Omental fat pad (tissue), 4 donors: ENCODE measurements at places on chromosomes 4 and X.

GRCh38 chr4:138241281-138242075 lies 671 bp downstream of the SLC7A11 start:
- DNase-seq: no peak

DNA sequence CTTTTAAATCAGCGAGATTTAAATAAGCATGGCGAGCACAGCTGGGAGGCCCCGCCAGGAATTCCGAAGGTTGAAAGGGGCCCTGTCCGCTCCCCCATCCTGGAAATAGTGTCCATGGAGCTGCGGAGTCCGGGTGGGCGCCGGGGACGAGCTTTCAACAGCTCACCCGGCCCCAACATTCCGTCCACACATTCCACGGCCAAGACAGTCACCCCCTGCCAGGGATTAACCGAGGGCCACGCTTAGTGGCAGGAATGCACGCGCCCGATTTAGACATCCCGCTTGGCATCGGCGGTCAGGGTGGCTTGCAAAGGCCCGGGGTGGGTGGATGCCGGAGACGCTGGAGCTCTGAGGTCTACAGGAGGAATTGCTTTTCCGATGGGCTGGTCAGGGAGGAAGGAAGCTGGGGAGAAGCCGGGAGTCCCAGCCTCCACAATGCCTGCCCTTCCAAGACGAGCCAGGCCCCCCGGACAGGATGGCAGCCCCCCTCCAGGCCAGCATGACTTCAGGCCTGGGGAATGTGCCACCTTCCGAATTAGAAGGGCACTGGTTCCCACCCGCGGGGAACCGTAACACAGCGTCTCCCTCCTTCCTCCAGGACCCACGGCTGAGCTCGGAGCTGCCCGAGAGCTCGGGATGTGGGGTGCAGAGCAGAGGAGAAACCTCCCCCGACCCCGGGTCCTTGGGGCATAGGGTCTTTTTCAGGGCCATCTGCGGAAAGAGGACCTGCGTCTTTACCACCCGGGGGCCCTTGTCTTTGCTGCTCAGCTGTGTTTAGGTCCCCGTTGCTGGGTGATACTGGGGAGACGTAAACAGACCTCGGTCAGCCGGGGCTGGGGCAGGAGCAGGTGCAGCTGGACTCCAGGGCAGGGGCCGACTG lies 26.9 kb upstream of the PPP2R3B start:
- no peak for DNase-seq

DNA sequence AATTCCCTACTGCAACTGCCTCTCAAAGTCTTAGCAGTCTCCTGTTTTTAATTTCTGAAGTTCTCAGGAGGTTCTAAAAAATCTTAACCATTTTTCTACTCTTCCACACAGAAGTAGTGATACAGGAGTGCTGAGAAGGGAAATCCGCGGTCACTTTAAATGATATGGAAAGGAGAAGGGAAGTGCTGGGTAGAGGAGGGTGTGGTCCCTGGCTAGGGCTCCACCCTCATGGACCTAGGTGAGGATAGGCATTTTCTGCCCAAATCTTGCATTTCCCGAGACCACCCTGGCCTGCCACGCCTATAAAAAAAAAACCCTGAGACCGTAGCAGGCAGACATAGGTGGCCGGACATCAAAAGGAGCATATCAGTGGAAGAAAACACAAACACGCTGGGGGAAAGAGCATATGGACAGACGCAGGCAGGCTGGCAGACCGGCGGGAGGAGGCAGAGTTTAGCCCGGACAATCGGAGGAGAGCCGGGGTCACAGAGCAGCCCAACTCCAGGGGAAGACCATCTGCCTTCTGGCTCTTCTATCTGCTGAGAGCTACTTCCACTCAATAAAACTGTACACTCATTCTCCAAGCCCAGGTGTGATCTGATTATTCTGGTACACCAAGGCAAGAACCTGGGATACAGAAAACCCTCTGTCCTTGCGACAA lies 85.7 kb downstream of the POU3F4 start:
- DNase-seq: no peak

- DNase-seq: no peak
Observed at GRCh38 chrX:39750256-39750790, 347.4 kb downstream of the BCOR start.

GRCh38 chrX:78769946-78770345 lies 22.4 kb downstream of the LPAR4 start:
- DNase-seq: no peak

GRCh38 chrX:119252716-119253115 lies 16.6 kb downstream of the PGRMC1 start:
- no peak for DNase-seq

DNA sequence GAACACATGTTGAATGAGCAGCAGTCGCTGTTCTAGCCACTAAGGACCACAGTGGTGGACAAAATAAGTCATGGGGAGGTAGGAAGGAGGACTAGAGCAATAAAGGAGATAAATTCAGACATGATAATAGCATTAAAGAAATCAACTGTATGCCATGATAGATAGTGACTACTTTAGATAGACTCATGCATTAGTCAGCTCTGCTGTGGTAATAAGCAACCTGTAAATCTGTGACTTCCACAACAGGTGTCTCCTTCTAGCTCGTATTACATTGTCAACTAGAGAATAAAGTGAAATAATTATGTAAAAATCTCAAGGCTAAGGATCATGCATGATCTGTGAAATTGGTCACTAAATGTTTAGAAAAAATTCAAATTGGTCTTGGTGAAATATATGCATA lies 77.9 kb downstream of the WWC2 start:
- DNase-seq: no peak

GRCh38 chrX:1385253-1386223 lies 6.4 kb downstream of the SLC25A6 start:
- no peak for DNase-seq

DNA sequence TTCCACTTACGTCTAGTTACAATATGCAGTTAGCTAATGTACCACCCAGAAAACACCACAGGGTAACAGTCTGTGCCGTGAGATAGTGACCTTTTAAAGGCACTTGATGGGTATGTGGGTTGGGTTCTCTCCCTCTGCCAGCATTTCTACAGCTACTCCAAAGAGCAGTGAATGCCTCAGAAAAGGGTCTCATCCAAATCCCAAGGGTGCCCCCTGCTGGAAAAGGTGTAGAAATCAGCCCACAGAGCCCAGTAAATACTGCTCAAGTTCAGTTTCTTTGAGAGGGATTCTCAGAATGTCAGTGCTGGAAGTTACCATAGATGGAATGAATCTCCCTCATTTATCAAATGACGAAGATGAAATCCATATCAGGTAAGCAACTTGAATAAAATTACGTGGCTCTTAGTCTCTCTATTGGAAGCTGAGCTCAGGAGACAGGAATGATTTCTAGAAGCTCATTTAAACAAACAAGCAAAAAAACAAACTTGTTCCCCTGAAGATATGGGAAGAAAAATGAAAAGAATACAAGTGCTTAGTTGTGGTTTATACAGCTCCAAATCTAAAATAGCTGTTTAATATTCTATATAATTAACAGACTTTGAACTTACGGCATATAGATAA lies 9.5 kb downstream of the RNF175 start:
- no peak for DNase-seq

DNA sequence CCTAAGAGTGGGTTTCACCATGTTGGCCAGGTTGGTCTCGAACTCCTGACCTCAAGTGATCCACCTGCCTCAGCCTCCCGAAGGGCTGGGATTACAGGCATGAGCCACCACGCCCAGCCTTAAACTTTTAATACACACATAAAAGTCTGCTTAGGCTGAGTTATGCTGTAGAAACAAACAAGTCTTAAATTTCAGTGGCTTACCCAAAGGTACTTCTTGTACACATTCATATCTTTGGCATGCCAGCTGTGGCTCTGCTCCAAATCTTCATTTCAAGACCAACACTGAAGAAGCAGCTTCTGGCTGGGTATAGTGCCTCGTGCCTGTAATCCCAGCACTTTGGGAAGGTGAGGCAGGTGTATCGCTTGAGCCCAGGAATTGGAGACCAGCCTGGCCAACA lies 80.3 kb downstream of the PPEF2 start:
- DNase-seq: no peak

- no peak for DNase-seq
Observed at GRCh38 chr4:141352331-141352730, 131.6 kb downstream of the ZNF330 start.

- DNase-seq: no peak
Observed at GRCh38 chr4:189787216-189788031, 153.2 kb upstream of the FRG1 start.

GRCh38 chr4:8086783-8087445 lies 71.7 kb downstream of the ABLIM2 start:
- no peak for DNase-seq

DNA sequence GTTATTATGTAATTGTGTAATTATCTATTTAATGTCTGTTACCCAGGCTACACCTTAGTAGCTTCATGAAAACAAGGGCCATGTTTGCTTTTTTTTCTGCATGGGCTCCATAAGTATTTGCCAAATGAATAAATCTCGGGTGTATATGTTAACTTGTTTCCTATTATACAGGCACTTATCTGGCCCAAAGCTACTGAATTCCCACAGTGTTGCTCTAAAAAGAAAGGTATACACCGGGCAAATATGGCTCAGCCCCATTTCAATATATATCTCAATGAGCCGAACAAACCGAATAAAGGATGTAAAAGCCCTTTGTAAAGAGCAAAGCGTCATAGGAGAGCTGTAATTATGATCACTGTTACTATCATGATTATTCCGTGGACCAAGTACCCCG lies 767 bp downstream of the PAQR3 start:
- no peak for DNase-seq

GRCh38 chr4:10853196-10853595 lies 168.6 kb upstream of the CLNK start:
- DNase-seq: no peak

GRCh38 chr4:97605932-97606331 lies 537.3 kb downstream of the STPG2 start:
- no peak for DNase-seq

GRCh38 chr4:84651499-84651898 lies 68.6 kb downstream of the CDS1 start:
- no peak for DNase-seq

DNA sequence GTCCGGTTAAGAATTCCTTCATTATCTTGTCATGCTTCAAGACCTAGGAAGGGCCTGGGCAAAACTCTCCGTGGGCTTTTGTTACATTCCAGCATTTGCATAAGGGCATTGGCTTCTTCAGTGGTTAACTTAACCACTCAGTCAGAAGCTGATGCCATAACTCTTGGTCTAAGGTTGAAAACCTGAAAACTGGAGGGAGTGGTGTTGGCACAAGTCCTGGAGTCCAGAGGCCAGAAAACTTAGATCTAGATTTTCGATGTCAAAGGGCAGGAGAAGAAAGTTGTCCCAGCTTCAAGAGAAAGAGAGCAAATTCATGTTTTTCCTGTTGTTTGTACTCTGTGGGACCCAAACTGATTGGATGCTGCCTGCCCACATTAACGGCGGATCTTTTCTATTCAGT lies 86.6 kb upstream of the GC start:
- no peak for DNase-seq

GRCh38 chr4:2417765-2418649 lies at the start of gene ZFYVE28:
Gene ZFYVE28, minus strand, starts transcription at chr4:2418645. Its CDS starts 322 bp downstream, at chr4:2418323.
- no peak for DNase-seq

DNA sequence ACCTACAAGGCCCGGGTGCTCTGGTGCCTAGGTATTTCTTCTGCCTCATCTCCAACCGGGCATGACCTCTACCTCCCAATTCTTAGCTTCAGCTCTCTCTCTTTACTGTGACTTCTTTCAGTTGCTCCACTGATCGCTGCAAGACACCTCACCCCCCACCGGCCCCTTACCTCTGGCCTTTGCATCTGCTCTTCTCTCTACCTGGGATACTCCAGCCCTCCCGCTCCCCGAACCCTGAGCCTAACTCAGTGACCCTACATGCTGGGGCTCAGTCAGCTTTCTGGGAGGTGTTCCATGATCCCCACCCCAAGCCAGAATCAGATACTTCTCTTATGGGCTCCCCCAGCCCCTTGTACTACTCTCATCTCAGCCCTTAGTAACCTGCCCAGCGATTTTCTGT lies 99.6 kb downstream of the EFNB1 start:
- no peak for DNase-seq

DNA sequence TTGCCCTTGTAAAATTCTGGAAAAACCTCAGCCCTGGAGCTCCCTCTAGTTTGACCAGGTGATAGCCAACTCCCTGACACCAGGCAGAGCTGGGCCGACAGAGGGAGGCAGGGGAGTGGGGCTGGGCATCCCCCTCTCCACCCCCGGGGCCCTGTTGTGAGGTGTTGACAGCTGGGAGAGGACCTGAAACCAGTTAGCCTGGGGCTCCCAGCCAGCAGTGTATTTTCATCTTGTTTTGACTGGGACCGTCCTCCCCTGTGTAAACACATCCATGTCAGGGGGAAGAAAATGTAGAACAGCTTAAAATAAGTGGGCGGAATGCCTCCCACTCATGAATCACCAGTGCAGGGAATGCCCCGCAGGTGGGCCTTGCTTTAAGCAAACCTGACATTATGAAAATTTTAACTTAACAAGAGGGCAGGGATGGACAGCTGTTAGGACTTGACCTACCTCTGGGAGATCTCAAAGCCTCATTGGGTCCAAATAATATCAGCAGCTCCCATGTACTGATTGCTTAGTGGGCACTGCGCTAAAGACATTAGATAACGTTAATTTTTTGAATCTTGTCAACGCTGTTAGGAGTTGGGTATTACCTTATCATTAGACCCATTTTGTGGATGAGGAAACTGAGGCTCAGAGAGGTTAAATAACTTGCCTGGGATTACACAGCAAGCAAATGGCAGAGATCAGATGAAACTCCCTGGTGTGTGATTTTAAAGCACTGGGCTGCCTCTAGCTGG lies 45.9 kb downstream of the TSC22D3 start:
- no peak for DNase-seq

GRCh38 chr4:80990851-80991250 lies 39.7 kb upstream of the BMP3 start:
- no peak for DNase-seq

DNA sequence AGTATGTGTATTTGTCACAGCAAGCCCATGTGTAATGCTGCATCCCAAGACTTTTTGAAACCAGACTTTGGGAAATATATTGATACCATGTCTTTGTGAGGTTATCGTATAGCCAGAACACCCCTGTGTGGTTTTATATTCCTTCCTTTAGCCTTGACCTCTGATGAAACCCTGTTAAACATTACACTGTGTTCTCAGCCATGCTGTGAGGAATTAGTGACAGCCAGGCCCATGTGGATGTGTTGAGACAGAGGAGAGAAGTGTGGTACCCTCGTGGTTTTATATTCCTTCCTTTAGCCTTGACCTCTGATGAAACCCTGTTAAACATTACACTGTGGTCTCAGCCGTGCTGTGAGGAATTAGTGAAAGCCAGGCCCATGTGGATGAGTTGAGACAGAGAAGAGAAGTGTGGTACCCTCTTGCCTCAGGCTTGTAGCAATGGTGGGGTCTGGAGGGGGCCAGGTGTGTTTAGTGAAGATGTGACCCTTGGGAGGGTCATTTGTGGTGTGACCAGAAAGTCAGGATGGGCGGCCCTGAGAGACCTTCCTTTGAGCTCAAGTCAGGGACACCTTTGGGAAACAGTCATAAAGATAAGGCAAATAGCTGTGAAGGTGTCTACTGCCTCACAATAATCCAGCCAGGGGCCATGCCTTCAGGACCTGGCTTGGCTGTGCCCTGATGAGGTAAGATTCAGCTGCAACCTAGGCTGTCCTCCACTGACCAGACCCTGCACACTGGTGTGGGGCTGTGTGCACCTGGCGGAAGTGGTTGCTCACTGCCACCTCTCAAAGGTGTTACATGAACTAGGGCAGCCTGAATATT lies 110.0 kb downstream of the IRF2 start:
- no peak for DNase-seq
